ENCODE measurements at places on chromosomes 13 and 19.

DNA sequence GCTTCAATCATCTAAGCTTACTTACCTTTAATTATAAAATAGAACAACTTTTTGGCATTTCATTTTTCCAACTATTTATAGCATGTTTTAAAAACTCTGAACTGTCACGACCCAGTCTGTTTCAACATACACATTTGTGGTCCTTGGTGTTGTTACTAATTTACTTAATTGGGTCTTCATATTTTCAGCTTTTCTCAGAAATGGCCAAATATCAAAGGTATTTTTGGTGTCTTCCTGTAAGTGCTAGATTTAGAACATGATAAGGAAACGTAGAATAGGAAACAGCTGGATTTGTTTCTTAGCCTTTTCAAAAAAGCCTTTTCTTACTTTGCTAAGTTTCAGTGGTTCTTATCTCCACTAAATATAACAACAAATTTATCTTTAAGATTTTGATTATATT lies 11.4 kb downstream of the LPAR6 start:
- DNase-seq = no peak

DNA sequence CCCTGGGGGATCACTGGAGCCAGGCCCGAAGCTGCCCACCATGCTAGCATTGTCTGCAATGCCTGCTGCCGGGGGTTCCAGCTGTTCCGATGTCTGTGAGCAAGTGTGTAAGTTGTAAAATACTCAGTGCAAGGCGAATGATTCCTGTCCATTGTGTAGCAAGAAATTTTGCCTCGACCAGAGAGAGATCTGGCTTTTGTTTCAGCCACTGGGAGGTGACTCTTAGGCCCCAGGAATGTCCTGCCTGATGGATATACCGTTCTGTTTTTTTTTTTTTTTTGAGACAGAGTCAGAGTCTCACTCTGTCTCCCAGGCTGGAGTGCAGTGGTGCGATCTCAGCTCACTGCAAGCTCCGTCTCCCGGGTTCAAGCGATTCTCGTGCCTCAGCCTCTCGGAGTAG lies 7.3 kb upstream of the GADD45B start:
- DNase-seq = no peak

- no peak for DNase-seq
Observed at GRCh38 chr19:9849791-9850190, 14.7 kb downstream of the PIN1 start.

DNA sequence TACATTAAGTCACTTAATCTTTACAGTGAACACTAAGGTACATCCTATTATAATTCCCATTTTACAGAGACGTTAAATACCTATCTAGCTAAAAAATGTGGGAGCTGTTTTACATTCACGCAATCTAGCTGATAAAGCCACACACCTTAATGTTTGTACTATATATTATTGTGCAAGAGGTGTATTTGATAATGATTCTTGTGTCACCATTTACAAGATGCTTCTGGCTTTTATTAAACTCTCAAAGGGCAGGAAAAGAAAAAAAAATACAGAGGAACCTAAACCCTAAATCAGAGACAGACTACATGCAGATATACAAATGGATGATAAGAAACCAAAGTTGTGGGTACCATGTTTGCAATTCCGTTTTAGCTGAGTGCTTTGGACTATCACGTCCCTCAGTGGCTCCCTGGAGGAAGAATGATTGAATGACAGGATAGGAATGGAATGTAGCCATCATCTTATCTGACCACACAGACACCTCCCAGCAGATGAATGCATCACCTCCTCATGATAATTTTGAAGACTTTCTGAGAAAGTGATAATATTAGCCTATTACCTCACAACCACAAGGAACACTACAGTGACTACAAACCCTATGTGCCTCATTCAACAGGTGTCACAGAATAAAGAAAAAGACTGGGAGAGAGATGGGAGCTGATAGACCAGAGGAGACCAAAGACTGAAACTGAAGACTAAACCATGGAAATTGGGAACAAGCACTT lies 230.5 kb upstream of the SERP2 start:
- no peak for DNase-seq

DNA sequence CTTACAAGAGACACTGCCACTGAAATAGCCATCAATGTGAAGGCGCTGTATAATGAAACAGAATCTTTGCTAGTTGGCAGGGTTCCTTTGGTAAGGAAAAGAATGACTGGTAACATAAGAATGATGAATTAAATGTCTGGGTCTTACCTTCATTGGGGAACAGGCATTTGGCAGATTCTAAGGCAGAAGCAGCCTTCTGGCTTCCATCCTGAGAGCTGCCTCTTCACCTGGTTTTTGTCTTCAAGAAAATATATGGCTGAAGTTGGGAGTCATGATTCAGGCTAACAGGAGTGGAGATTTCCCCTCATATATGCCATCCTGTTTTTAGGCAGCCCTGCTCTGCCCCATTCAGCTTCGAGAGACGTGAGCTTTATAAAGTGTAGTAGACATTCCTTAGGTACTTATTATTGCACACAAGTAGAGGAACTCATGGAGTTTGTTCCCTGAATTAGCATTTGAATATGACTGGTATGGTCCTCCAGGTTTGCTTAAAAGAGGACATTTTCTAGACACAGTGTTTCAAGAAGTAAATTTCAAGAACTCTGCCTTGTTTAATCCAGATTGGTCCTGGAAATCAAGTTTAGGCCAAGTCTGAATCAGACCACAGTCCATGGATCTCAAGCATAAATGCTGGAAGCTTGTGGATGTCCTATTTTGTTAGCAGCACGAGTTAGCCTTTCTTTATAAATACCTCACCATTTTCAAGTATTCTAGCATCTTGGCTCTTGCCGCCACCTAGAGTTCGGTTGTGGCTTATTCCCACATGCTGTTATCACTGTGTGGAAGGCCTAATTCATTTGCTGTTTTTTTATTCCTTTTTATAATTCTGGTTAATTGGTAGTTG lies 56.2 kb upstream of the AKAP11 start:
- no peak for DNase-seq

DNA sequence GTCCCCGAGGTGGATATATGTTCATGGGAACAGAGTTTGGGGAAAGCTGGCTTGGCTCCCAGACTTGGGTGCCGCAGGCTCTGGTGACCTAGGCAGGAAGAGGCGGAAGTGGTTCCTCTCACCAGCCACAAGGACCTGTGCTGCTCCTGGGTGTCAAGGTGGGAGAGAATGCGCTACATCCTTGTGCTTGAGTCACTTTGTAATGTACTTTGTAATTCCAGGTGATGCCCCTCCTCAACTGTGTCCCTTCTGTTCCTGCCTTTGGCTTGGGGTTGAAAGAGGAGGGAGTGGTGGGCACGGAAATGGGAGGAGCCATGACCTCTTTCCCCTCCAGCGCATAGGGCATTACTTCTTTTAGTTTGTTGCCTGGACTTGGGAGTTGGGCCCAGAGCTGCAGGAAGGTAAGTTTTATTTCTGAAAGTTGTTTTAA lies 10.9 kb downstream of the GARRE1 start:
- no peak for DNase-seq

GRCh38 chr19:1000095-1000494 lies at the start of gene GRIN3B:
Gene GRIN3B (plus strand): TSS chr19:1000419. CDS start chr19:1000438, 19 bp downstream.
- DNase-seq = peak; percentile 30

DNA sequence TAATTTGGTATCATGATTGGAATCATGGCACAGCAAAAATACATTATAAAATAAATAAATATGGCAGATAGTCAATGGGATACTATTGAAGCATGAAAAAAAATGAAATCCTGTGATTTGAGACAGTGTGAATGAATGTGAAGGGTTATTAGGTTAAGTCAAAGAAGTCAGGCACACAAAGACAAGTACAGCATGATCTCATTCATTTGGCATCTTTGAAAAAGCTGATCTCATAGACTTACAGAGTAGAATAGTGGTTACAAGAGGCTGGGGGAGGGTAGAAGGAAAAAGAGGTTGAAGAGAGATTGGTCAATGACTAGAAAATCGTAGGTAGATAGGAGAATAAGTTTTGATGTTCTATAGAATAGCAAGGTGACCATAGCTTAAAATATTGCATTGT lies 295.1 kb upstream of the SLITRK5 start:
- no peak for DNase-seq

GRCh38 chr19:46748325-46749109 lies 2.3 kb upstream of the STRN4 start:
- DNase-seq = peak; percentile 46

GRCh38 chr13:91493442-91493841 lies 95.0 kb downstream of the GPC5 start:
- DNase-seq = no peak

DNA sequence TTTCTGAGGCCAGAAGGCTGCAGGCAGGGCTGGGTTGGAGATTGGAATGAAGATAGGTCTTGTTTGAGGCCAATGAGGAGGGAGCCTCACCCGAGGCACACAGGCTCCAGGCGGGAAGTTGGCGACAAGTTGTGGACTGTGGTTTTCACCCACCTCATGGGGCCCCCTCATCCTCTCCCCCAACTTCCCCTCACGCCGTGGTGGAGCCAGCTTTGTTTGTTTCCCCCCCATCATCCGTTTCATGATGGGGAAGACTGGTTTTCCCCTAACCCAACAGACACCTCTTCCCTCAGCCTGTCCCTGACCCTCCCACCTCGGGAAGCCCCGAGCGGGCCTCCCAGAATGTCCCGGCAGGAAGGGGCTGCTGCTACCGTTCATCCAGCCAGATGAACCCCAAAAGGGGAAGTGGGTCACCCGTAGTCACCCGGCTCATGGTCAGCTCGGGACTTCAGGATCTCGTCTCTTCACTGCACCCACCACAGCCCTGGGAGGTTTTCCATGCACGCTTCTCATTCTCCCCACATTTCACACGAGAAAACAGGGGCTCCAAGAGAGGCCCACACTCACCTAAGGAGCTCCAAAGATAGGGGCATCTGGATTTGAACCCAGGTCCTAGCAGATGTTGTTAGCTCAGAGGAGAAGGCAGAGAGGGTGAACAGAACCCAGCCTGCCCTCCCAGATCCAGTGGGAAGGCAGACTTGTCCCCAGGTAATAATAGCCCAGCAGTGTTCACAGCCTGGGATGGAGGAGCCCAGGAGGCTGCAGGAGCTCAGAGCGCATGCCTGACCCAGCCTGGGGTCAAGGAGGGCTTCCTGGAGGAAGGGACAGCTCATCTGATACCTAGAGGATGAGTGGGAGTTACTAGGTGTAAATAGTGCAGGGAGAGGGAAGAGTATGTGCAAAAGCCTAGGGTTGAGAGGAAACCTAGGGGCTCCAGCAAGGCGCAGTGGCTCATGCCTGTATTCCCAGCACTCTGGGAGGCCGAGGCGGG lies 23.5 kb downstream of the CEACAM16 start:
- no peak for DNase-seq

DNA sequence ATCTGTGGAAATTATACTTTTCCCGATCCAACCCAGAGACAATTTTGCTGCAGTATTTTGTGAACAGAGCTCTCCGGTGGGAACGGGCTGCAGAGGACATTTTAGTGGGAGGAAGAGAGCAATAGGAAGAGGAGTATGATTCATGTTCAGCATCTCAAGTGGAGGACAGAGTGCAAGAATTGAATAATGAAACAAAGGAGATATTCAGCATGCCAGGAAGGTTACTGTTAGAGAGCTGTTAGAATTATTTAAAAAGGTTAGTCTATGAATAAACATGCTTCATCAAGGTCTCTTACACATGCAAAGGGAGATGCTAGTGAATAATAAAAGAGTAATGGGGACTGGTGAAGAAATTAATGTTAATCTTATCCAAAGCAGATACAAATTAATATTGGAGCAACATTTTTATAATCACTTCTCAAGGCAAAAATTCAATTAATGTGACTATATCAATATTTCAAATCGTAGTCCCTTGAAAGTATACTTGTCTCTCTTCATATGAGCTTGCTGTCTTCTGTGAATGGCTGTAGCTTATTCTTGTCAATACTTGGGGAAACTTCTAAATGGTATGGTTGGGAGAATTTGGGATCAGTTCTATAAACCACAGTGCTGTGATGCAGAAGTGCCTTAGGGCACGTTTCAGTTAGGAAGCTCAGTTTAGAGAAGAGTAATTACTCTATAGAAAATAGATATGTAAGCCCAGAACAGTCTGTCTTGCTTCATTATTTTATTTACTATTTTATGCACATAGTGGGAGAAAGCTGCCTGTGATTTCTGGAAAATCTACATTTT lies 1165.8 kb downstream of the OLFM4 start:
- no peak for DNase-seq

- no peak for DNase-seq
Observed at GRCh38 chr13:22801402-22802003, 379.3 kb upstream of the SGCG start.

- peak; percentile 8 for DNase-seq
Observed at GRCh38 chr13:30576528-30576927, 41.2 kb upstream of the USPL1 start.

DNA sequence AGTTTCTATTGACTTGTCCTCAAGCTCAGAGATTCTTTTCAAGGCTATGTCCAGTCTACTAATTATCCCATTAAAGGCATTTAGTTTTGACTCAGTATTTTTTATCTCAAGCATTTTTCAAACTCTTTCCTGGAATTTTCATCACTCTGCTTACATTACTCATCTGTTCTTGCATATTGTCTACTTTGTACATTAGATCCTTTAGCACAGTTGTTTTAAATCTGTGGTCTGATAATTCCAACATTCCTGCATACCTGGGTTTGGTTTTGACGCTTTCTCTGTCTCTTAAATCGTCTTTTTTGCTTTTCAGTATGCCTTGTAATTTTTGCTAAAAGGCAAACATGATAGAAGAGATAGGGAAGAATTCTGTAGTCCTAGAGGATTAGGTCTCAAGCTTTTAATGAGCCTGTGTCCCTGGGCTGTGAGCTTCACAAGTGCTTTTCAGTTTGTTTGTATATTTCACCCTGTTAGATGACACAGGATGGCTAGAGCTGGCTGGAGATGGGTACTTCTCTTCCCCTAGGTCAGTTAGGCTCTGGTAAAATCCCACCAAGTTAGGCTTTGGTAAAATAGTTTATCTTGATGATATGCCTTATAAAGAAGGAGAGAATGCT lies 46.1 kb upstream of the GPC6 start:
- DNase-seq = no peak

GRCh38 chr19:533364-534058 lies 2.0 kb downstream of the CDC34 start:
- DNase-seq = no peak

DNA sequence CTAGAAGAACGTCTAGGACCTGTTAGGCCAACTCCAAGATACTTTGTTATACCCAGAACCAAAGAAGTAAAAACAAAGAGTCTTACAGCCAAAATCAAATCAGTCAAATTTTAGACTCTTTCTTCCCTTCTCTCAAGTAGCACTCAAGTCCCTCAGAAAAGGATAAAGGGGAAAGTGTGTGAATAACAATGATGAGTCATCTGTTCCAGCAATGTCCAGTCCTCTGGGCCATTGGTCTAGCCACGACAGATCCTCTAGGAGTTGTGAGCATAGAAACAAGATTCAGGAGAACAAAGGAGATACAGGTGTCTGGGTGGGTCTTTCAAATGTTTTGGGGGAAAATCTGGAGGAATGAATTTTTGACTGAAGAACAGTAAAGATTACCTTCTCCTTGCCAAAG lies 36.3 kb downstream of the STOML3 start:
- DNase-seq = no peak

GRCh38 chr13:30873499-30873898 lies 32.6 kb upstream of the MEDAG start:
- DNase-seq = no peak

DNA sequence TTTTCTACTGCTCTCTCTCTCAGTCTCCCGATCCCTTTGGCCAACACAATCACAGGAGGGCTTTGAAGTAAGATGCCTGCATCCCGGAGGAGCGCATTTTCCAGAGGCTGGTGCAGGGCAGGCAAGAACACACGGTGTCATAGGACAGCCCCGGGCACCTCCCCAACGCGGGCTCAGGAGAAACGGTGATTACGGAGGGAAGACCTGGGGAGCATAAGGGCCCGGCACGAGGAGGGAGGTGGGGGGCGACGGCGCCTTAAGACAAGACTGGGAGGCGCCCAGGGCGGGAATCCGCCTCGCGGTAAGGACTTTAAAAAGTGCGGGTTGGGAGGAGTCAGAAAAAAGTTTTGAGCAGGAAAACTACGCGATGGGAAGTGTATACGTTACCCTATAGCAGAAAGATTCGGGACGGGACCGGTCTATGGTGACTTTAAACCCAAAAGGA lies 18.7 kb upstream of the ZNF888 start:
- no peak for DNase-seq
